ENCODE measurements at places on chromosomes 12 and 14. TPM values are rescaled to one million over a fixed set of nuclear protein-coding genes. Genes with fewer than 3 reads are reported as not detected.

PRH2 gene
- not detected for total RNA-seq

KITLG gene
- 18.6 TPM for total RNA-seq

PPP1R1A gene
- total RNA-seq: not detected

NEUROD4 gene
- total RNA-seq: not detected

SP1 gene
- 21.0 TPM for total RNA-seq

LMNTD1 gene
- not detected for total RNA-seq

PCED1B gene
- 0.32 TPM for total RNA-seq

DCN gene
- total RNA-seq: 0.97 TPM

PTMS gene
- 163 TPM for total RNA-seq

RERG gene
- not detected for total RNA-seq

PRIMA1 gene
- total RNA-seq: not detected

TAS2R19 gene
- 2.1 TPM for total RNA-seq

ZNF839 gene
- 7.3 TPM for total RNA-seq

NID2 gene
- 23.5 TPM for total RNA-seq

RPL10L gene
- not detected for total RNA-seq

NEDD1 gene
- 42.7 TPM for total RNA-seq

MANSC4 gene
- not detected for total RNA-seq

PYGL gene
- total RNA-seq: 64.4 TPM

UNC79 gene
- 0.06 TPM for total RNA-seq

IL26 gene
- total RNA-seq: not detected

GALNT8 gene
- 0.13 TPM for total RNA-seq

ADCY4 gene
- total RNA-seq: 89.6 TPM

GDF3 gene
- 0.16 TPM for total RNA-seq

BCL11B gene
- total RNA-seq: under 0.01 TPM

SLC6A13 gene
- not detected for total RNA-seq

DHRS1 gene
- total RNA-seq: 6.9 TPM

TAS2R8 gene
- not detected for total RNA-seq

GSKIP gene
- 53.6 TPM for total RNA-seq

KRT77 gene
- total RNA-seq: not detected

OR6C2 gene
- total RNA-seq: not detected

HOXC12 gene
- not detected for total RNA-seq

TAS2R42 gene
- total RNA-seq: not detected

GALNT6 gene
- total RNA-seq: 49.5 TPM

OR6C6 gene
- total RNA-seq: not detected

GNPTAB gene
- 16.7 TPM for total RNA-seq

YEATS4 gene
- 15.4 TPM for total RNA-seq

GOLGA5 gene
- 22.3 TPM for total RNA-seq
